DMS79 (cell line): ENCODE measurements at places on chromosomes 3 and 15.

DNA sequence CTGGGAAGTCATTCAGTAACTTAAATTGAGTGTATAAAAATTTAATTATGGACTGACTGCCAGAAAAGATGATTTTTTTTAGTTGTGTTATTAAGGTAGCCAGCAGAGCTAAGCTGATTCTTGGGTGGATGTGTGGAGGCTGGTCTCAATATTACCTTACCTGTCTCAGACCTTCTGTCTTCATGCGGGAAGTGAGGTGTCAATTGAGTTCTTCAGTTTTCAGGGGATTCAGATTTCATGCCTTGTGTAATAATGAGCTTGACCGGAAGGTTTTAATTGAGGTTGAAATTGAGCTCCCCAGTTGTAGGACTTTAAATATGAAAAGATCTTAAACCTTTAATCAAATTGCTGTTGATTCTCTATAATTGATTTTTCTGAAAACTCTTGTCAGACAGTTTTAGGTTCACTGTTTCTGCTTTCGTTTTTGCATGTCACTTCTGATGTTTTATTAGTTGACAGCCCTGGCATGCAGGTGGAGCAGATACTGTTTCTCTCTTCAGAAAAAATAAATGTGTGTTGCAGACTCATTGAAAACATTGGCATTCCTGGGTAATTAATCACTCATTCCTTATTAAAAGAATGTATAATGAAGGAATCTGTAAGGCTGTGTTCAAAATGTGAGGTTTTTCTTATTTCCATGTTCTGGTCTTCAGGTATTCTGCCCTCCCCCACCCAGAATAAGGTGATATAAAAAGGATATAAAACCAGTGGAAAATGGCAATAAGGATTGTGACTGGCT is 54.5 kb downstream of the PSMD6 start:
- no peak for DNase-seq

DNA sequence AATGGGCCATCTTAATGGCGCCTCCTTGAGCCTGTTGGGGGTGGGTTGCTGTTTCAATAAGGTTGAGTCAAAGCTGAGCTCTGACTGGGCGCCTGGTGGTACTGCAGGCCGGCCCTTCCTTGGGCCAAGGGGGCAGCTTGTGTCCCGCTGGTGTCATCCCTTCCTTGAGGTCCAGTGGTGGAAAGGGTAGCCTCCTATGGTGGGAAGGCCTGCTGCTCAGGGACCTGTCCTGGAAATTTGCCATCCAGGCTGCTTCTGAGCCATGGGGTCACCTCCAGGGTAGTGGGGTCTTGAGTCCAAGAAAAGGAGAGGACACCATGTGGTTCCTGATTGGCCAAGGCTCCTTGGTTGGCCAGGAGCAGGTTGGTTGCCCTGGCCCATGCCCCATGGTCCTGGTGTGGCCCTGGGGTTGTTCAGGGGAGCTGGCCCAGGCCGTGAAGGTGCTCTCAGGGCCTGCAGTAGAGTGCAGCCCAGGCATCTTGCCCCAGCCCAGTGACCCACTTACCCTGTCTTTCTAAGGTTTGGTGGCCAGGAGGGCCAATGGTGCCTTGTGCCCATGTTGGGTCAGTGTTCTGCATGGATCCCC is 188.7 kb downstream of the UBE3A start:
- DNase-seq, result no peak

- DNase-seq, result no peak
Observed at GRCh38 chr15:91593067-91593466, 260.4 kb upstream of the SLCO3A1 start.

- no peak for DNase-seq
Observed at GRCh38 chr3:157335233-157336076, 101.2 kb upstream of the PTX3 start.

DNA sequence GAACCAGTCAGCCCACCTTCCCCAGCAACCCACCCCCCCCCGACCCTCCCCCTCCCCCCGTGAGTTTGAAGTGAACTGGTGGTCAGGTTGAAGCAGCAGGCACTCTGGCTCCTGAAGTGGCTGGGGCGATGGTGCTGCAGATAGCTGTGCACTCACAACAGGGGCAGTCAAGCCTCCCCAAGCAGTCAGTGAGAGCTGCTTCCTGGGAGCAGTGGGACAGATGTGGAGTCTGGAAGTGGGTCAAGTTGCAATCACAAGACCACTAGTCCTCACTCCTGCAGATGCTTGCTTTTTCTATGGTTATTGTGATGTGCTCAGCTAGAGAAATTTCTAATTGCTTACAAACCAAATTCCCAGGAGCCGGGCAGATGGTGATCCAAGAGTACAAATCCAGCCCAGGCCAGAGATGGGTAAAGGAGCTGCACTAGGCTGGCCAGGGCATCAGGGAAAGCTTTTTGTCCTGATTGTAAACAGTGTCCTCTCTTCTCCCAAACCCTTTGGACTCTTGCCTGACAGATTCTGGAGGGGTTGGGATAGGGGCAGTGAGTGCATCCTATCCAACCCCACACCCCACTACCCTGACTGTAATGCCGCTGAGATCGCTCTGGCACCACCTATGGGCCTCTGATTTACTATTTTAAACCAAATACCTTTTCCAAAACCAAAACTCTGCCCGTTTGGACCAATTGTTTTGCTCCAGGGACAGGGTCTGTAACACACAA is 9.8 kb upstream of the CLPX start:
- no peak for DNase-seq

- no peak for DNase-seq
Observed at GRCh38 chr15:79702621-79703020, 194.2 kb downstream of the MTHFS start.

- DNase-seq, result no peak
Observed at GRCh38 chr3:134312873-134313846, 61.1 kb downstream of the AMOTL2 start.

DNA sequence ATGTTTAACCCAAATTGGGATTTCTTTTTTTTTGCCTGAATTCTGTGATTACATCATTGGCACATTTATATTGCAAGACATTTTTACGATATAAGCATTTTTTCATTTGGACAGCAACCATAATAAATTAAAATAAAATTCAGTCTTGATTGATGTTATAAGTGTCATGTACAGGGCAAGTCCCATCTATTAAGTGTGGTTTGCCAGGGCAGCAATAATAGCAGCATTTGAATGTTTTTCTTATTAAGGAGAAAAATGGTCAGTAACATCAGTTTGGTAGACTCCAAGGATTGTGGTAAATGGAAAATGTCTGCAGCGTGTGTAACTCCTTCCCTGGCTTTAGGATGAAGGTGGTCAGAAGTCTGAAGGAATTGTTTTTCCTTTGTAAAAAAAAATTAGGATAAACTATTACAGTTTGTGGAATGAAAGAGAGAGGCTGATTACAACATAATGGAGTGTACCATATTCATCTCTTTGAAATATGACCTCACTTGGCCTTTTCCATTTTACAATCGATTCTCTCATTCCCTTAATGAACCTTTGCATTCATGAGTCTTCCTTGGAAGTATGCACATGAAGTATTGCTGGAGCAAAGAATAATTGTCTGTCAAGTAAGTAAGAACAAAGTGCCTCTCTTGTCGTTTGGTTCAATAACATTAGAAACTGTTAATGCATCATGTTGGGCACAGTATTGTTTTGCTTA is 405.4 kb upstream of the THRB start:
- no peak for DNase-seq

- DNase-seq, result no peak
Observed at GRCh38 chr3:30245858-30246622, 360.4 kb upstream of the TGFBR2 start.

DNA sequence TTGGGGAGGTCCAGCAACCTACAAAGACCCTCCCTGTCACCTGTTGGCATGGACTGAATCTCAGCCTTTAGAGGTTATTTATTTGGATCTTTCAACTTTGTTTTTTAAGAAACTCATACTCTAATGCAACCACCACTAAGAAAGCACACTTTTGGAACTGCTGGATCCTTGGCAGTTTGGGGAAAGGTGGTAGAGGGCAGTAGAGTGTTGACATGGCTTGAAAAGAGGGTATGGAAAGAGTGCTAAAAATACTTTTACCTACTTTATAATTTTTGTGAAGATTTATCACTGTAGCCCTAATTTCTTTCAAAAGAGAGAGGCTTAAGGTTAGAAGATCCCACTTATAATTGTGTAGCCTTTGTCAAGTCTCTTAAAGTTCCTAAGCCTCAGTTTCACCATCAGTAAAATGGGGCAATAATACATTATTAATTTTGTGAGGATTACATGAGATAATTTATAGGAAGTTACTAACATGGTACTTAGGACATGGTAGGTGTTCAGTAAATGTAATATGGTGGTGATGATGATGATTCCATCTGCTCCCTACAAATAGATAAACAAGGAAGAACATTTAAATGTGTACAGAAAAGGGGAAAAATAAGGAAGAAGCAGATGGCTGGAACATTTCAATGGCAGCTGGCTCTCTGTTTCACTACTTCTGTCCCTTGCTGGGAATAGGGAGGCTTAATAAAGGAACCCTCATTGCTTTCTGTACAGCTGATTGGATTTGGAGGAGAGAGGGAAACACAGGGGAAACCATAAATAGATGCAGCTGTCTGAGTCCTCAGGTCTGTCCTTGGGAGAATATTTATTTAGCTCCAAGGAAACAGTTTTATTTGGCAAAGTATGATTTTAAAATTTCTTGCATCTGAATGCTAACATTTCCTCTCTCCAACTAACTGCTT is 208.4 kb upstream of the ADAMTS9 start:
- DNase-seq, result no peak

- DNase-seq, result no peak
Observed at GRCh38 chr15:75732809-75733451, 20.3 kb upstream of the CSPG4 start.

- no peak for DNase-seq
Observed at GRCh38 chr3:4596612-4597011, 103.5 kb downstream of the ITPR1 start.

GRCh38 chr3:156627946-156628569 is 46.3 kb upstream of the TIPARP start:
- DNase-seq, result no peak
